T-helper 2 cell treated with Interferon-gamma antibody and Interleukin-4, amounts not matched to agents 100 ng/mL and 5 ng/mL, for 36 hours (primary cell): ENCODE measurements at places on chromosomes 1 and 21. TPM values are rescaled to one million over a fixed set of nuclear protein-coding genes. Genes with fewer than 3 reads are reported as not detected.

Gene CHIA
- total RNA-seq, result not detected in 2 replicates

Gene KIF17
- total RNA-seq, result not detected in 2 replicates

Gene FGR
- 0.14 and 0.23 TPM in 2 replicates for total RNA-seq

Gene ATPAF1
- total RNA-seq, result 50.7 and 52.0 TPM in 2 replicates

Gene SDCCAG8
- total RNA-seq, result 23.4 and 23.7 TPM in 2 replicates

Gene IGSF21
- total RNA-seq, result not detected in 2 replicates

Gene G0S2
- 0.89 and 1.6 TPM in 2 replicates for total RNA-seq
